ENCODE measurements at places on chromosomes 1 and 21.

DNA sequence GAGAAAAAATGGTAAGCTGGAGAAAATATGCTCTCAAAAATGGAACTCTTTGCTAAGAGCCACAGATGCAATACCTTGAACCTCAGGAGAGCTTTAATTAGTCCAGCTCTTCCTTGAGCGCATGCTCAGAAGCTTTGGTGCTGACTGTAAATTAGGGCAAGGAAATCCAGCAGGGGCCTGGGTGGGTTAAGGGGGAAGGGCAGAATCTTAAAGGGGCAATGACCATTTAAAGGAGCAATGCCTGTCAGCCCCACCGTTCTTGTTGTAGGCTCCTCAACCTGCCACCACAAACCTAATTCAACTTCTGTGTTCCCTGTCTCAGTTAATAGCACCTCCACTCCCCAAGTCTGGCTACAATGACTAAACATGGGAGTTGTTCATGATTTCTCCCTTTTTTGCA is 6.8 kb upstream of the SLC22A15 start:
- no peak for DNase-seq

DNA sequence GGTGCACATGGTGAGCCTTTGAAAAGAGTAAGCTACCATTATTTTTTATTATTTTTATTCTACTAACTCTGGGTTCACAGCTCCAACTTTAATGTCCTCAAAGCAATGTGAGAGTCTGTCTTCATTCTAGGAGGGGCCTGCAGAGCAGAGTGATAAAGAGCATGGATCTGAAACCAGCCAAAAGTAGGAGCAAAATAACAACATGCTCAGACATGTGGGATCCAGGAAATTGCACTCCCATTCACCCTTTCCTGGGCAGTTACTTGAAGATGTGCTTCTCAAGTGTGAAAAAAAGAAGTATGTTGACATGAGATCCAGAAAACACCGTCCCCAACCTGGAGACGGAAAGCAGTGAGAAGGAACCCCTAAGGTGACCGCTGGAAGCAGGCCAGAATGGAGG is 8.7 kb upstream of the LIN28A start:
- no peak for DNase-seq

- no peak for DNase-seq
Measured at GRCh38 chr1:23664837-23665795, 26.5 kb upstream of the RPL11 start.

DNA sequence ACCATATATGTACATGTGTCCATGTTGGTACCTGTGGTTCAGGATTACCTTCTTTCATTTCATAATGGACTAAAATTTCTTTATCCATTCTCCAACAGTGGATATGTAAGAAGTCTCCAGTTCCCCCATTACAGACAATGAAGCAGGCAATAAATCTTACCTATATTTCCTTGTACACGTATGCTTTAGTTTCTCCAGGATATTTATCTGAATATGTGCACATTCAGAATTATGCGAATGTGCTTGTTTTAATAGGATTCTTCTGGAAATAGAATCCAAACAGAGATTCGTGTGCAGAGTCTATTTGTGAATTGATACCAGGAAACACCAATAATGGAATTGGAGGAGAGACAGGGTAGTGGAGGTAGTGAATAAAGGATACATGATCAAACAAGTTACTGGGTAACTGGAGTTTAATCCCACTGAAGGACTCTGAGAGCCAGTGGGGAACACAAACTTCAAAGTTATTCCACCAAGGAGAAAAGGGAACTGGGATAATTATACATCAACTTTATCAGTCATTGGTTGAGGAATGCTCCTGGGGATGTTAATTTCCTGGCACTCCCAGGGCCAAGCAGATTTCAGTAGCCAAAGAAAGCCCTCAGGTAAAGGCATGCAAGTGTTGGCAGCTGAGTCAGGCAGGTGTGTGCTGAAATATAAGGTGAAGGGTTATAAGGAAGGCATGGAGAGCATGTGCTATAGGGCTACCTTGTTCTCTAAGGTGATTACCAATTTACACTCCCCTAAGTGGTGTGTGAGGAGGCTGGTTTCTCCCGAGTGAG is 374.9 kb upstream of the PBX1 start:
- no peak for DNase-seq

DNA sequence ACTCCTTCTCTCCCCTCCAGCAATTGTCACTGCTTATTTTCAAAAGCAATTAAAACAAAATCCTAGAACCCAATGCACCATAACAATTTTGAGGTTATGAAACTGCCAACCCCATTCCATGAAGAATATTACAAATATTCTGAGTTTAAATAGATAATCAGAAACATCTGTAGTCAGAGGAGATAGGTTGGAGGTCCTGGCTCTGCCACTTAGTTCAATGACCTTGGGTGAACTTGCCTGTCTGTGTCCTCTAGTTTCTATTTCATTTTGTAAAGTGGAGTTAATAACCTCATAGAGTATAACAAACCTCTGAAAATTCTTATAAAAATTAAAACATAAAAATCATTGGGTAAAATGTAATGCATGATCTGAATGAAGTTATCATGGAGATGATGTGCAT is 164.6 kb downstream of the KCTD3 start:
- DNase-seq: no peak

GRCh38 chr1:208528578-208529240 is 284.5 kb upstream of the PLXNA2 start:
- no peak for DNase-seq

DNA sequence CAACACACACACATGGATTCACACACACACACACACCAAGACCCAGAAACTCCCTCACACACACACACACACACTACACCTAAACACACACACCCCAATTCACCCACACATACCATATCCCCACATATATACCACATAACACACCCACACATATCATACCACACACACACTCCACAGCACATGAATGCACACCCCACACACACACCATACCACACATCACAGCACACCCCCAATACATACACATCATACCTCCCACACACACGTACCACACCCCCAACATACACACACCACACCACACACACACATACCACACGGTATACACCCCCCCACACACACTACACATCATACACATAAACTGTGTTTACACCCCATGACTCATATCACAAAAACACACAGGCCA is 80.0 kb downstream of the DMRTB1 start:
- DNase-seq: no peak

DNA sequence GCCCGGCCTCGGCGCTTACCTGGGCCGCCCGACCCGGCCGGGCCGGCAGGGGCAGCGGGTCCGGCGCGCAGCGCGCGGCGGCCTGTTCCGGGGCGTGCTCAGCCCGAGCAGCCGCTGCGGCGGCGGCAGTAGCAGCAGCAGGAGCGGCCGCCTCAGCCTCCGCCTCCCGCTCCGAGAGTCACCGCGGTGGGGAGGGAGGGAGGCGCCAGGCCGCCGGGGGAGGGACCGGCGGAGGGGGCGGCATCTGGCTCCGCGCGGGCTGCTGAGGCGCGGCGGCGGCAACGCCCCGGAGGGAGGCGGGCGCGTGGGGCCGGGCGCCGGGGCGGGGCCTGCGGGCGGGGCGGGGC is at the start of gene CTNNBIP1:
Gene CTNNBIP1, minus strand, starts transcription at position 194 of the 347 bp plus-strand sequence. CDS start 38,205 bp downstream, outside the sequence.
- no peak for DNase-seq

All from LNCaP clone FGC (cell line).